Activated CD8-positive, alpha-beta memory T cell treated with anti-CD3 and anti-CD28 coated beads for 1 hour (primary cell): ENCODE measurements at places on chromosomes 13 and 19.
A peak's percentile ranks its signal among the peaks of the same experiment; 100 is the strongest.

- no peak for DNase-seq
These were observed 38.6 kb downstream of the ZNF823 start for GRCh38 chr19:11699931-11700794.

- no peak for DNase-seq
These were observed 20.7 kb upstream of the TINCR start for GRCh38 chr19:5588441-5588840.

DNA sequence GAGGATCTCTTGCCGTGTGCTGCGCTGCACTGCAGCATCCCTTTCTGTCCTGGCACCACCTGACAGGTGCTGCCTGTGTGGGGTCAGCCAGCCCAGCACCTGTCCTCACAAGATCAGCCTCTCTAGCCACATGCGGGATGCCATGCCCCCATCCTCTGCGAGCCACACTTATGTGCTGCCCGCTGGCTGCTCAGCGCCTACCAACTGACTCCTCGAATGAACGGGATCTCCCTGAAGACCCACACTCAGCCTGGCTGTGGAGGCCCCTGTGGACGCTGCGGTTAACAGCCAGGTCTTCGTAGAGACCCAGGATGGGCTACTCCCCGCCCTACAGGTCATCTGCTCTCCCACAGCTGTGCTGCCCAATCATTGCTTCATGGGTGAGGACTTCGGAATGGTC, 106.1 kb downstream of the DOCK9 start:
- no peak for DNase-seq

DNA sequence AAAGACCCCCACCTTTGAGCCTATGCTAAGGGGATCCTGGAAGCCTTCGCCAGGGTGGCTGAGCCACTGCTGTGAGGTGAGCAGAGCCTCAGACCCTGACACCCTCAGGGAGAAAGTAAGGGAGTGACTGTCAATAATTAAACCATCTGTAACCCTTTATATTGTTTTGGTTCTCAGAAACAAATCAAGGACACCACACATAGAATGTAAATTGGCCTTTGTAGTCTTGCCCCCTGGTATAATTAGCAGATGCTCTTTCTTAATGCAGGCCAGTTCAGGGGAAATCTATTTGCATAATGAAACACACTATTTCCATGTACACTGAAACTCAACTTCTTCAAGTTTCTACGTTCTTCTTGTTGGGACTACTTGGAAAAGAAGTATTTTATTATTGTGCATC, 127.7 kb upstream of the EDNRB start:
- no peak for DNase-seq

GRCh38 chr13:35643625-35644024, 167.1 kb upstream of the MAB21L1 start:
- DNase-seq: no peak

DNA sequence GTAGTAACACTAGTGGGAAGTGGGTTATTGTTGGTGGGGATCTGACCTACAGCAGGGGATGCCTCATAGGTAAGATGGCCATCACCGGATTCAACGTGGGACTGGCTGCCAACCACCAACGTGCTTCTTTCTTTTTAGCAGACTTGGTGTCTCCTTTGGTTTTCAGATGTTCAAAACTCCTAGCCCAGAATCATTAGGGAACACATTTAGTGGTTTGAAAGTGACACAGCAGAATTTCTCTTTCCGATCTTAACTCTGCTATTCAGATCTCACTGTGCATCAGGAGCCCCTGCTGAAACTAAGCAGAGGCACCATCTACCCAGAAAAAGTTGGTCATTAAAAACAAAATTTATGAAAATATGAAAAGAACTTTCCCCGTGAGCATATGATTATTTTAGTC, 36.7 kb upstream of the PCDH8 start:
- DNase-seq: no peak

- no peak for DNase-seq
These were observed 749.7 kb downstream of the DIAPH3 start for GRCh38 chr13:59414006-59414405.

GRCh38 chr19:2567580-2567979, 91.7 kb downstream of the GADD45B start:
- no peak for DNase-seq

GRCh38 chr13:43166644-43167457, 143.5 kb downstream of the DNAJC15 start:
- DNase-seq: no peak

DNA sequence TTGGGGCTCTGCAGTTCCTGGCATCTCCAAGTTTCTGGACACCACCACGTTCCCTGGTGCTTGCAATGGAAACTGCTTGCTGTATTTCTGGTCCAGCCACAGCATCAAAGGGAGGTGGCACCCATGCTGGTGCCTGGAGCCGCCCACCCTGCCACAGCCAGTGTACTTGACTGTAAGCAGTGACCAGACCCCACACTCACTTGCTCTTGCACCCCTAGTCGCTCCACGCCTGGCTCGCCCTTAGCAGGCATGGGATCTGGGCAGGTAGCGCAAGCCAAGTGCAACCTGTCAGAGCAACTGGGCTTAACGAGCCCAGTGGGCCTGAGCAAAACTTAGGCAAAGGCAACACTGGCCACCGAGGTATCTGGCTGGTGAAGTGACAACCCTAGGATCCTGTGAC, 648.2 kb upstream of the PCDH9 start:
- DNase-seq: no peak

- no peak for DNase-seq
These were observed 29.1 kb downstream of the BRD4 start for GRCh38 chr19:15303105-15303780.

DNA sequence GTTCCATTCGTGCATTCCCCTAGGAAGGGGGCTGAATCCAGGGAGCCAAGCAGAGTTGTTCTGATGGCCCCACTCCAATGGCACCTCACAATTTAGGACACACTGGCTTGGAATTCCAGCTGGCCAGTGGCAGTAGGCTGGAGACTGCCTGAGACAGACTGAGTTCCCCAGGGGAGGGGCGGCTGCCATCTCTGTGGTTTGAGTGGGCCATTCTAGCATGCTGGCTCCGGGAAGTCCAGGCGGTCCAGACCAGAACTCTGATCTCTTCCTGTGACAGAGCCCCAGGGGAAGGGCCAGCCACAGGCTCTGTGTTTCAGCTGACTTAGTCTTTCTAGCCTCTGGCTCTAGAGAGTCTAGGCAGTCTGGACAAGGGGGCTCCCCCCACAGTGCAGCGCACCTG, 29.5 kb upstream of the SLC7A1 start:
- DNase-seq: no peak

- no peak for DNase-seq
These were observed 5.0 kb downstream of the PALM3 start for GRCh38 chr19:14056741-14057356.

DNA sequence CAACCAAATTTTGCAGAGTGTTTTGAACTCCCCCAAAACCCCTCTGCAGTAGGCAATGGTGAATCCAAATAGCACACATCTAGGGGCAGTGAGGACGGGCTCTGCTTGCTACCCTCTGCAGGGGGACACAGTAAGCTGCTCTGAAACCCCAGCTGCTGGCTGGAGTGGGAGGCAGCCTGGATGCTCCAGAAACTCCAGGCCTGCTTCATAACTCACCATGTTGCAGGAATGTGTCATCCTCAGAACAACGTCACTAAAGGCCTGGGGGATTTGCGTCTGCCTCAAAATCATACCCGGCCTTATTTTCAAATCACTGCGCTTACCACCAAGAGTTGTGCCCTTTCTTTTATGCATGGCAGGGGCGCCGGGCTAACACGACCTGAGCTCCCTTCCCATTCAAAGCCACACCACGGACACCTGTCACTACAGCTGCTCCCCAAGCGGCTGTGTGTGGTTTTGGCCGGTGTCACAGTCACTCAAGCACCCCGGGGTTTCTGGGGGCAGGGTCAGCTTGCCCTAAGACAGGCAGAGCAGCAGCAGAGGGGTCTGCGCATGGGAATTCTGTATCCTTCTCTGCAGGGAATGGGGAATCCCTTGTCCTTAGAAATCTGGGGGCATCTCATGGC, 93.9 kb downstream of the TSHZ3 start:
- no peak for DNase-seq

GRCh38 chr19:43597876-43598275, 1.5 kb downstream of the ZNF576 start:
- DNase-seq: no peak

GRCh38 chr13:35732565-35732964, 256.1 kb upstream of the MAB21L1 start:
- no peak for DNase-seq

DNA sequence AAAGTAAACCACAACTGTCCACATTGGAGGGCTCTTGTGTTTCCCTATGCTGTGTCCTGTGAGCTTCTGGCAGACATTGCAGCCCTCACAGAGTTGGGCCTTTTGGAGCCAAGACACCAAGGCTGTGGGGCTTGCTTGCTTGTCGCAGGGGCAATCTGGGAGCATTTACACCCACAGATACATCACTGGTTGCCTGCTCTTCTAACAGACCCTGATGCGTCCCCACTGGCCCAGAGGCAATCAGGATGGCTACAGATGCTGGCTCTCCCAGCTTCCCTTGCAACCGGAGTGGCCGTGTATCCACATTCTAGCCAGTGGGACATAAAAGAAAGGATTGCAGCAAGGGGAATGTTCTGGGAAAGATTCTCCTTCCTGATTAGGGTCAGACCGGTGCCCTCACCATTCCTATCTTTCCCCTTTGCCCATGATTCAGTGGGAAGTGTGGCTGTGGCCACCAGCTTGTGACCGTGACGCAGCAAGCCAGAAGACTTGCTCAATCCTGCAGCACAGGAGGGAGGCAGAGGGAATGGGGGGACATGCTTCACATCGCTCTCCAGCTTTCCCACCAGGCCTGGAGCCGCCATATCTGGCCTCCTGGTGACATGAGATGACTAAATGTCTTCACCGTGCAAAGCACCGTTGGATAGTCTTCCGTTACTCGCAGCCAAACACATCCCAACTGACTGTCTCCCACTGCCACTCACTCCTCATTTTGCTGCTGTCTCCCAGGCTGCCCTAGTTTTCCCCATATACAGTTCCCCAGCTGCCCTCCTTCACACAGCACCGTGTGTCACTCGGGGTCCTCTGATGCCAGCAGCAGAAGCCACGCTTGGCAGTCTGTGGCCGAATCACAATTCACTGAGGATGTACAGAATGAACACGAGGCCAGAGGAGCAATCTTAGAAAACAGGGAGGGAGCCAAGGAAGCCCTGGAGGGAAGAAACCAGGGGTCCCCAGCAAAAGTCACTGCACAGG, 151.0 kb downstream of the DPF1 start:
- no peak for DNase-seq

GRCh38 chr19:12646551-12646950, 20.0 kb downstream of the MAN2B1 start:
- DNase-seq: no peak

- DNase-seq: no peak
These were observed 20.5 kb downstream of the EDNRB start for GRCh38 chr13:77898097-77898496.

DNA sequence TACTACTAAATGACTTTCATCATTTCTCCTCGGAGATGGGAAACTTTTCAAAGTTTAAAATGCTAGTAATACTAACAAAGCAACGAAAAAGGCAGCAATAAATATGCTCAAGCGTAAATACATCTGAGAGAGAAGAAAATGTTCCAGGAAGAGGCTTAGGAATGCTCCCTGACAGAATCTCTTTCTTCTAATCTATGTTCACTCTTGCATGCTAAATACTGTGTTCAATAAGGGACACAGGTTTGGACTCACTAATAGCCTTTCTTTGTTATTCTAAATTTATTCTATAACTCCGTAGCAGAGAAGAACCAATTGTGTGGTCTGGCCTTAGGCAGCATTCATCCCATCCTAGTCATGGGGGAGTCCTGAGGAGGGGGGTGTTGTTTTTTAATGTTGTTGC, 823.0 kb downstream of the PCDH9 start:
- no peak for DNase-seq

DNA sequence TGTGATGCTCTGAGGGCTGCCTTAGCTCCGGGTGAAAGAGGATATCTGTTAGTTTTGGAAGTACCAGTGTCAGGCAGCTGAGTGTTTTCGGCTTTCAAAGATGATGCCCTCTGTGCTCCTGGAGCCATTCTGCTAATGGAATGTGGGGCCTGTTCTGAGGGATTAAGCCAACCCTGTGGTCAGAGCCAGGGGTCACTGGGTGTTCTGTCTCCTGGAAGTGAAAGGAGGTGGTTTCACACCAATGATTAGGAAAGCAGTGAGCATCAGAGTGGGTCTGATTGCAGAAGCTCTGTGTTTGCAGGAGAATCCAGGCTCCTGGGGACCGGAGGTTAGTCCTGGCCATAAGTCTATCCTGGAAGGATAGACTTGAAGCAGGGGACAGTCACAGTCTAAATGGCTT, 94.6 kb downstream of the UQCRFS1 start:
- DNase-seq: no peak

- no peak for DNase-seq
These were observed 72.7 kb downstream of the DNAJC15 start for GRCh38 chr13:43095771-43096719.

- no peak for DNase-seq
These were observed 3.4 kb downstream of the PCDH9 start for GRCh38 chr13:67226696-67227095.

DNA sequence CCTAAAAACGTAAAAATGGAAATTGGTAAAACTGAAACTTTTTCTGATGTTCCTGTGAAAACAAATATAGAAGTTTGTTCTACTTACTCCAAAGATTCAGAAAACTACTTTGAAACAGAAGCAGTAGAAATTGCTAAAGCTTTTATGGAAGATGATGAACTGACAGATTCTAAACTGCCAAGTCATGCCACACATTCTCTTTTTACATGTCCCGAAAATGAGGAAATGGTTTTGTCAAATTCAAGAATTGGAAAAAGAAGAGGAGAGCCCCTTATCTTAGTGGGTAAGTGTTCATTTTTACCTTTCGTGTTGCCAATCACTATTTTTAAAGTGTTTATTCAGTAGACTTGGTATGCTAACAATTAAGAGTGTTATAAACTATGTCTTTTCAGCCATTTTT, 25.6 kb downstream of the BRCA2 start:
- DNase-seq: no peak

DNA sequence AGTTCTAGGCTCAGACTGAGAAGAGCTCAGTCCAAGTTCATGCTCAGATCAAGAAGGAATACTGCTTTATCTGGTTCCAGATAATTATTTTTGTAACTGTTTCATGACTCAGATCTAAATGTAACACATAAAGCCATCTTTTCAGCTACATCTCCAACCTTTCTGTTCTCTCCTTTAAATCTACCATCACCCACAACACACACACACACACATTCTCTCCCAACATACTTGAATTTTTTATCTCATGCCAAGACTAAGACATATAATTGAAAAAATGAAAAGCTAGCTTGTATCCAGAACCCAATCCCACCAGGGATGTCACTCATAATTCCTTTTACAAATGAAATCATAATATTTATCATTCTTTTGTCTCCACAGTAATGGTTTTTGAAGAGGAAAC, 7.6 kb downstream of the KATNAL1 start:
- DNase-seq: no peak

- DNase-seq: peak; percentile 40
These were observed 780 bp upstream of the GTF2F2 start for GRCh38 chr13:45119469-45119990.

DNA sequence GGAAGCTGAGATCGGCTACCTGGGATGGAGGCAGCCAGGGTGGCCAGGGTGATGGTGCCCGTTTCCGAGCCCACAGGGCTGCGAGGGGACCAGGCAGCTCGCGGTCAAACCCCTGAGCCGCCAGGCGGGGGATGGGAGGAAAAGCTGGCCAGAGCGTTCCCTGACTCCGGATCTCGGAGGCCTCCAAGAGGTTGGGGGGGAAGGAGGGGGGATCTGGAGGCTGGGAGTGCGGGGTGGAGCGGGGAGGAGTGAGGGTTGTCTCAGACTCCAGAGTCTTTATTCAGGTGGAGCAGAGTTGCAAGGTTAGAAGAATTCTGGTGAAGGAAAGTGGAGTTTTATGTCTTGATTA, 1.1 kb downstream of the CACNG7 start:
- no peak for DNase-seq
